ENCODE measurements at places on chromosomes 6 and 20. TPM values are rescaled to one million over a fixed set of nuclear protein-coding genes. Genes with fewer than 3 reads are reported as not detected.
A peak's percentile ranks its signal among the peaks of the same experiment; 100 is the strongest.

DNA sequence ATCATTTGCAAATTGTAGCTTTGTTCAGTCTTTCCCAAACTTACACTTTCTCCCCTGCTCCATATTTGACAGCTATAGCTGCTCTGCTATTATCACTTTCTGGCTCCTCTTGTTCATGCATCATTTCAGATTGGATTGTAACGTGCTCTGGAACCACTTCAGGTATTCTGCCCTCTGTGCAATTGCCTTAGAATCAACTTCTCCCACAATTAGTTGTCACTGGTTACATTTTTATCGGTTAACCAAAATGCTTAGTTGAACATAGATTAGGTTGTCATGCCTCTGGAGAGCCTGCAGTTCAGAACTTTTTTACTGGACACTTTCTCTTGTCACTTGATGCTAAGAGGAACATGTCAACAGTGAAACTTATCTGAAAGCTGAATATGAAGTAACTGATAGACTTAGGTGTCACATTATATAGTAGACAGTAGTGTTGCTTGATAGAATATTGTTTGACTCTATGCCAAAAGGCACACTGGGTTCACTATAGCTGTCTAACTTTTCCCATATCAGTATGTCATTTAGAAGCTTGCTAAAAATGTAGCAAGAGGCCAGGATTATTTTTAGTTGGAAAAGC lies 127.7 kb upstream of the PTPRK start:
- DNase-seq: no peak

The NT5E gene
- 164 TPM for polyA plus RNA-seq

The CST7 gene
- not detected for polyA plus RNA-seq

GRCh38 chr6:25248123-25248522 lies 31.1 kb upstream of the CARMIL1 start:
- peak; percentile 6 for DNase-seq

Measured in AG04450 (cell line).